ENCODE measurements at places on chromosomes 7 and 10. TPM values are rescaled to one million over a fixed set of nuclear protein-coding genes. Genes with fewer than 3 reads are reported as not detected.

GRCh38 chr10:48572414-48572813, 32.5 kb downstream of the ARHGAP22 start:
- DNase-seq: peak; percentile 21

- DNase-seq: peak; percentile 49
These were observed 22.2 kb downstream of the ENTPD7 start for GRCh38 chr10:99681553-99681952.

- no peak for DNase-seq
These were observed 784.5 kb upstream of the ZWINT start for GRCh38 chr10:57145548-57145947.

GRCh38 chr10:117137911-117138642, at the start of gene VAX1:
TSS of gene VAX1 (minus strand) at chr10:117138270. CDS start at chr10:117138056, 214 bp downstream.
- no peak for DNase-seq

DNA sequence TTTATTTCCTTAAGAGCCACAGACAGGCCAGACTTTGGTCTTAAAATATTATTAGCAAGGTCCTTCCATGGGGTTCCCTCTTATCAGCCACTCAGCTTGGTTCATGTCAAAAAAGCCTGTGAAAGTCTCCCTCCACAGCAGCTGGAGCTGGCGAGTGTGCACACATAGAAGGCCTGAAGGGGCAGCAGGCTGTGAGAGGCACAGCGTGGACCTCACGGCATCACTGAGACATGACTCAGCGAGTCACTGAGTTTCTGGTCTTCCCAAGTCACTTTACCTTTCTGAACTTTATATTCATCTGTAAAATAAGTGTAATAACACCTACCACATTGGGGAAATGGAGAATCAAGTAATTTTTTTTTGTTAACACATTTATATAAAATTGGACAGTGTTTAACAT, 8.7 kb downstream of the TAF3 start:
- DNase-seq: no peak

Gene C10orf71
- polyA plus RNA-seq: not detected

Gene ETV1
- 14.9 TPM for polyA plus RNA-seq

Gene FASTK
- polyA plus RNA-seq: 44.1 TPM

Gene LRCH4
- 11.3 TPM for polyA plus RNA-seq
